ENCODE measurements at places on chromosomes 11 and 22.

DNA sequence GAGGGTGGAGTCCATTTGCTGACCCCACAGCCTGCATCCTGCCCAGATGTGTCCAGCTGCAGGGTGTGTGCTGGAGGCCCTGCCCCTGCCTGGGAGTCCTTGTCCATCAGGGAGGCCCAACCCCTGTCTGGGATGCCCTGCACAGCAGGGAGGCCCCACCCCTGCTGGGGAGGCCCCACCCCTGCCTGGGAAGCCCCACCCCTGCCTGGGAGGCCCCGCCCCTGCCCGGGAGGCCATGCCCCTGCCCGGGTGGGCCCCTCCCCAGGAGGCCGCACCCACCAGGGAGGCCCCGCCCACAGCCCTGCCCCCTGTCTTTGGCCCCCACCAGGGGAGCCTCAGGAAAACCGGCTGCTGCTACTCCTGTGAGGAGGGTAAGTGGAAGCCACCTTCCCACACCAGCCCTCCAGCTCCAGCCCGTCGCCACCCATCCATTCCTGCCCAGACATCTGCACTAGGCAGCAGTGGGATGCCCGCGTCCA is 37.2 kb downstream of the MUC5B start:
- DNase-seq = no peak

- peak; percentile 28 for DNase-seq
Measured at GRCh38 chr11:43579171-43579918, 101.2 kb upstream of the HSD17B12 start.

DNA sequence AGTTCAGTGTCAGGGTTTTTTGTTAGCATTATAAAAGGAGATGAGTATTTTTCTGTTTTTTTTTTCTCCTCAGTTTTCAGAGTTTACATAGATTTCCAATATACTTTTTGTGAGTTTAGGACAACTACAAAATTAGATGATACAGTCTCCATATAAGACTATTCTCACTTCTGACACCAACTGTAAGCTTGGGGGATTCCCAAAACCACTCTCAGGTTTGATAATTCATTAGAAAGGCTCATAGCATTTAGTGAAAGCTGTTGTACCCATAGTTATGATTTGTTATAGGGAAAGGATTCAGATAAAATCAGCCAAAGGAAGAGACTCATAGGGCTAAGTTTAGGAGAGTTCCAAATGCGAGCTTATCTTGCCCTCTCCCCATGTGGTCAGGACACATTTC is 24.1 kb downstream of the CUL5 start:
- DNase-seq = no peak

GRCh38 chr11:128893578-128894285 is 2.6 kb downstream of the KCNJ5 start:
- no peak for DNase-seq

GRCh38 chr22:27800250-27801201 is 1.0 kb downstream of the MN1 start:
- no peak for DNase-seq

GRCh38 chr11:74001822-74002286 is 7.0 kb downstream of the UCP3 start:
- peak; percentile 4 for DNase-seq

DNA sequence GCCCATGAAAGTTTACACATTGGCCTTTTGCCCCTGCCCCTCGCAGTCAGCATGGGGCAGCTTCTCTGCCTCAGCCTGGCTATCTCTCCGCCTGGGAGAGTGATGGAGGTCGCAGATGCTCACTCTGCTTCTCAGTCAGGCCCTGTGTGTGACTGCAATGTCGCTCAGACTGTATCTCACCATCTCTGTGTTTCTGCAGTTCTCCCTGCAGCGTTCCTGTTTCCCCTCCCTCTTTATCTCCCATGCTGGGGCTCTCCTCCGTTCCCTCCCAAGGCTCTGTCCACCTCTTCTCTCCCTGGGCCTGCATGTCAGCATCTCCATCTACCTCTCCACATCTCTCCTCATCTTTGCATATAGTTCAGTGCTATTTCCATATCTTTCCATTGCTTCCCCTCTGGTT is 38.1 kb downstream of the SLC22A12 start:
- no peak for DNase-seq

DNA sequence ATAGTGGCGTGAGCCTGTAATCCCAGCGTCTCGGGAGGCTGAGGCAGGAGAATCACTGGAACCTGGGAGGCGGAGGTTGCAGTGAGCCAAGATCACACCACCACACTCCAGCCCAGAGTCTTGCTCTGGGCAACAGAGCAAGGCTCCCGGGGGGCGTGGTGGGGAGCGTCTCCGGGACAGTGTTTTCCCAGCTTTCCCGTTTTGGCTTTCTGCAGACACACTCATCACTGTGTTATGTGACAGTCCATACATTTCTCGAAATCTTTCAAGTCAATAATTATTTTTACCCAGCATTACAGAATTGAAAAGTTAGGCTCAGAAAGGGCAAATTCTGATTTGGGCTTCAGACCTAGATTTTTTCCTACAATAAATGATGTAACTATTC is 31.7 kb downstream of the NEAT1 start:
- DNase-seq = no peak

DNA sequence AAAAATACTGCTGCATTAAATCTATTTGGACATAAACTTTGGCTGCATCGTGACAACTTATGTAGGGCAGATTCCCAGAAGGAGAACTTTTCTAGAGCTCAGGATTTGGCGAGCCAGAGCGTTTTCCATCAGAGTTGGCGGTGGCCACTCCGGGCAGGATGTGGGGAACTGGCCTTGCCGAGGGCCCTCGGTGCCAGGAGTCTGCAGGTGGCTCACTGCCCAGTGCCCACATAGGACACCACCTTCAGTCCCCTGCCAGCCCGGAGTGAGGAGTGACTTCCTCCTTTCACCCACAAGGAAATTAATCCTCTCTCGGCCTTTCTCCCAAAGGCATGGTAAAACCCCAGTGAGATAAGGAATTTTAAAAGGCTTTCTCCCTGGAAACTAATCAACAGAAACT is 1.6 kb upstream of the LGALS2 start:
- DNase-seq = no peak

DNA sequence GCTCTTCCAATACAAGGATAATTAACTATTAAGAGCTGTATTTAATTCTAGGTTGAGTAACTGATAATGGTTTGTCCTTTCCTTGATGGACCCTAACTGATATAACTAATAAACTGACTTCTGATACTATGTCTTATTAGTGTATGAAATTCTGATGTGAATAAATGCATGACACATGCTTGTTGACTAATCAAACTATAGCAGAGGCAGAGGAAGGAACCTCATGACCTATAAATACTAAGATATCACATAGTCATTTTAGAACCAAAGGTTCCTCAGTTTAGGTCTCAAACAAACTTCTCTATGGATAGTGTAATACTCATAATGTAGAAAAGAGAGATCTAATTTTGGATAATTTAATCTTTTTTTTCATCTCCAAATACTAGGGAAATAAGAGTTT is 4.8 kb upstream of the HBD start:
- DNase-seq = no peak

- no peak for DNase-seq
Measured at GRCh38 chr11:86990515-86990914, 35.3 kb upstream of the FZD4 start.

- no peak for DNase-seq
Measured at GRCh38 chr11:35289821-35290220, 129.5 kb downstream of the SLC1A2 start.

GRCh38 chr11:61797263-61797944 is 4.7 kb downstream of the FEN1 start:
- DNase-seq = peak; percentile 69

- no peak for DNase-seq
Measured at GRCh38 chr11:72422414-72422813, 11.9 kb downstream of the CLPB start.

DNA sequence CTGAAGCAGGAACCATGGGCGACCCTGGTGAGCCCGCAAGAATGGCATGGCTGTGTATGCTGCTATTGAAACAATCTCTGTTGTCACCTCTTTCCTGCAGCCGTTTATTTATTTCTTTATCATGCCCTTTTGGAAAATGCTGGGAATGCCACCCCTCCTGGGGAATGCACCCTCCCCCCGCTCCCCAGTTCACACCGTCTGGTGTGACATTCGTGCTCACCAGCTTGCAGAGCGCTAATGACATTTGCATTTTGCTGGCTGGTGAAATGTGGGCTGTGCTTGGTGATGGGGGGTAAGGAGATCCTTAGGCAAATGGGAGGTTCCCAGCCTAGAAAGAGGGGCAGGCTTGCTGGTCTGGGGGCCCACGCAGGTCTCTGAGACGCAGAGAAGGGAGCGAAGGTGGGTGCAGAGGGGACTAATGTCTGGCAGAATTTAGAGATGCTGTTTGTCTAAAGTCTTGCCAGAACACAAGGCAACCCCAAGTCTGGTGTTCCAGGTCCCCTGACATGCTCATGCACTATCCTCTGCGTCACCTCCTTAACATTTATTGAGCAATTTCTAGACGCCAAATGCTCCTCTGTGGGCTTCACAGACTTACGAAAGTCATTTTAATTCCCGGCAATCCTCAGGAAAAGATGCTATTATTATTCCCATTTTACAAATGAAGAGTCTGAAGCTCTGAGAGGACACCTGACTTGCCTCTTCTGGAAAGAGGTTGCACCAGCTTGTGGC is 91.7 kb downstream of the TP53I11 start:
- DNase-seq = no peak

GRCh38 chr22:49433717-49434611 is 393.7 kb downstream of the BRD1 start:
- DNase-seq = no peak

DNA sequence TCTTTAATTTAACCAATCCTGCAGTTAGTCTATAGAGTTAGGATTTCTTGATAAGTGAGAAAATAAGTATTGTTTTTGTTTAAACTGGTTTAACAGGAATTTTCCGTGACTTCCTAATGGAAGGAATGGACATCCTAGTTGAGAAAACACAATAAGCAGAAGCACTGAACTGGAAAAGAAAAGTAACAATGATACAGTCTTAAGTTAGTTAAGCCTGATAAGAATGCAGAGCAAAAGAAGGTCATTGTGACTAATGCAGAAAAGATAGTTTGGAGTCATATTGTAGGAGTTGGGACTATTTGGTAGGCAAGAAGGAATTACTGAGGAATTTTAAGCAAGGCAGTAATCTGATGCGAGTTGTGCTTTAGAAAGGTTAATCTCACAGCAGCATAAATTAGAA is 11.7 kb downstream of the RNF141 start:
- DNase-seq = no peak

DNA sequence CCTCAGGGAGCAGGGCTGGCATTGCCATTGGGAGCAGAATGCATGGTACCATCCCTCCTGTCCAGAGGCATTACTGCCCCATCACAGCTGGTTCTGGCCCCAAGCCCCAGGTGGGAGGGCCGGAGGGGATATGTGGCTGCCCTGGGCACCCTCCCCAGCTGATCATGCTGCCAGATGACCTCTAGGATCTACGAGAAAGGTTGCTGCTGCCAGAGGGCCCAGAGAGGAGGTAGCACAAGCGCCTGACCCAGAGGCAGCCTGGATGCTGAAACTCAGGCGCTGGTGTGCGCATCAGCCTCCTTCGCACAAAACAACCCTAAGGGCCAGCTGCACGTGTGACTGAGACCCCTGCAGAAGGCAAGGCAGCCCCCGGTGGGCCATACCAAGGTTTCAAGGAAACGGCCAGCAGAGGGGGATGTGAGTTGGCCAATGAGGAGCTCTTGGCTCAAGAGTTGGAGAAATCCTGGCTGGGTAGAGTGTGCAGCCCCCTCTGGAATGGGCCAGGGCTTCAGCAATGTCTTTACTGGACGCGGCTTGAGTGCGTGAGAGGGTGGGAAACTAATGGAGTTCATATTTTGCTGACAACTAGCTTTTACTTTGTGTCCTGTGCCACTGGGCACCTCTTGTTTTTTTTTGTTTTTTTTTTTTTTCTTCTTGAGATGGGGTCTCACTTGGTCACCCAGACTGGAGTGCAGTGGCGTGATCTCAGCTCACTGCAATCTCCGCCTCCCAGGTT is 88.3 kb upstream of the PARVA start:
- DNase-seq = no peak

Data from NCI-H345 (cell line).